ENCODE measurements at places on chromosomes 3 and 15. TPM values are rescaled to one million over a fixed set of nuclear protein-coding genes. Genes with fewer than 3 reads are reported as not detected.

The SLC28A2 gene
- total RNA-seq: not detected

The PTX3 gene
- 0.71 TPM for total RNA-seq

The CSPG4 gene
- not detected for total RNA-seq

The EHHADH gene
- total RNA-seq: 5.4 TPM

DNA sequence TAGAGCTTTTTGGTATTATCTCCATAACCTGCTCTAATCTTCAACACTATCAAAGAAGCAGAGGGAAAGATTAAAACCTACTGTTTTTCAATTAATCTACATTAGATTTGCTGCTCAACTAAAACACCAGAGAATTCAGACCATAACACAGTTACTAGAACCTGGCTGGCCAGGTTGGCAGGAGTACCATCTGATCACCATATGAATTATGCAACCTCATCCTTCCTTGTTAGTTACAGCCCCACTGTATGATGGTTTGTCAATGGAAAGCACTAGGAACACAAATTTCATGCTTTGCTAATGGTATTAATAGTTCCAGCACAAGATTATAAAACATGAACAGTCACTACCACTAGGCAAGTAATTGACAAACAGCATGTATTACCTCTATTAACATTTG lies 5.8 kb downstream of the NPHP3 start:
- no peak overlapping the region for H3K27ac ChIP-seq
- no peak for DNase-seq
- peaks cover 49% of the 10 kb centered on the region for H3K36me3 ChIP-seq
- peaks cover 42% of the 10 kb centered on the region for H3K4me1 ChIP-seq

GRCh38 chr3:123406598-123406997 lies 42.3 kb downstream of the ADCY5 start:
- DNase-seq: no peak
- H3K4me3 ChIP-seq: no peak overlapping the region
- no peaks in the 10 kb centered on the region for H3K36me3 ChIP-seq
- H3K4me1 ChIP-seq: no peaks in the 10 kb centered on the region
- no peak overlapping the region for H3K27ac ChIP-seq
- no peaks in the 10 kb centered on the region for H3K27me3 ChIP-seq

DNA sequence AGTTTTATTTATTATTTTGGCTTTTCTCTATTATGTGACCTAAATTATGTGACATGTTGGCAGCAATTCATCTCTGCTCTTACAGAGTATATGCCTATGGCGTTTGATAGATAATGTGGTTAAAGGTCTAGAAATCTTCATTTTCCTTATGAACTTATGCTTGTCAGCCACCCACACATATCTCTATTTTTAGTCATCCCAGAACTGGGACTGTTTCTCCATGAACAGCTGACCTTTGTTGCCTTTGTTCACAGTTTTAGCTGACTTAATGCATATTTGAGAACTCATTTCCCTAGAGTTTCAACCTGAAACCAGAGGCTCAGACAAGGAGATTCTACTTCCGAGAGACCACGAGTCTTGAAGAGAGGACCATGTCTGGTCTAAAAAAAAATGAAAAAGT lies 176.5 kb downstream of the RAP2B start:
- no peaks in the 10 kb centered on the region for H3K4me1 ChIP-seq
- H3K27ac ChIP-seq: no peak overlapping the region
- no peak for DNase-seq
- no peak overlapping the region for H3K4me3 ChIP-seq

DNA sequence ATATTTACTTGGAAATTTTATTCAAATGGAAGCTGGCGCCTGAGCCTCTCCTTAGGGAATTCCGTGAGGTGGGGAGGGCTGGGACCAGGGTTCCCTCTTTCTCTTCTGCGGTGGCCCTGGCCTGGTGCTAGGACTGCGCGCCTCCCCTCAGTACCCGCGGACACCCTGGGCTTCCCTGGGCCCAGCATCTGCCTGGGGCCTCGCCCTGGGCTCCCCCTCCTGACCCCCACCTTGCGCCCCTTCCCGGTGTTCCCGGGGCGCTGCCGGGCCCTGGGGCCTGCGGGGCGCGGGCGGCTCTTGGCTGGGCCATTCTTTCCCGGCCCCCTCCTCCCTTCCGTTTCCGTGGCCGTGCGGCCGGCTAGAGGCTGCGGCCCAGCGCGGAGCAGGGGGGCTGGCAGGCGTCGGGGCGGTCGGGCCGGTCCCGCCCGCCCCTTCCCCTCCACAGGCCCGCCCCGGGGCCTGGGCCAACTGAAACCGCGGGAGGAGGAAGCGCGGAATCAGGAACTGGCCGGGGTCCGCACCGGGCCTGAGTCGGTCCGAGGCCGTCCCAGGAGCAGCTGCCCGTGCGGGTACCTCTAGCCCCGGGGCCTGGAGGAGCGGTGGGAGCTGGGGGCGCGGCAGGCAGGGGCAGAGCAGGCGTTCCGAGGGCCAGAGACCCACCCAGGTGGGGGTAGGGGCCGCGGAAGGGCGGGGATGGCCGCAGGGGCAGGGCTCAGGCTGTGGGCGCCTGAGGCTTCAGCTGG lies at the start of gene FES:
TSS of gene FES (plus strand) at position 529 of the 743 bp plus-strand sequence. CDS start 542 bp downstream, outside the sequence.
- H3K4me3 ChIP-seq: no peak within 1 kb of the TSS
- no peaks in the 10 kb centered on the region for H3K27me3 ChIP-seq
- H3K4me1 ChIP-seq: peaks cover 28% of the 10 kb centered on the region
- H3K27ac ChIP-seq: peak within 1 kb of the TSS; percentile 82
- H3K36me3 ChIP-seq: peaks cover 10% of the 10 kb centered on the region

DNA sequence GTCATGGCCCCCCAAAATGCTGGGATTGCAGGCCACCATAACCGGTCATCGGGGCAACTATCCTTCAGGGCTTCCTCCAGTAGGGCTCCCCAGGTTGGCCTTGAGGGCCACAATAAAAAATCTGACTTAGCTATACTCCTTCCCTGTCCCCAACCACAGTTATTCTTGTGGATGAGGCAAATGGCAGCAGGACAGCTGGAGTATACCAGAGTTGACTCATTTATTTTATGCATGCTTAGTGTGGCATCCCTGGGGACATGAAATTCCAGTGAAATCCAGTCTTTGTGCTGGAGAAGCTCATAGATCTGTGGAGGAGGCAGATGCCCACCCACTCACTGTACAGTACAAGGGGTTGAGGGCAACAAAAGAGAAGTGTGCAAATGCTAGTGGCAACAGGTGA lies 109.5 kb downstream of the RORA start:
- no peaks in the 10 kb centered on the region for H3K36me3 ChIP-seq
- no peak overlapping the region for H3K27ac ChIP-seq
- H3K27me3 ChIP-seq: peaks cover 9% of the 10 kb centered on the region
- peaks cover 1% of the 10 kb centered on the region for H3K4me1 ChIP-seq
- no peak for DNase-seq

DNA sequence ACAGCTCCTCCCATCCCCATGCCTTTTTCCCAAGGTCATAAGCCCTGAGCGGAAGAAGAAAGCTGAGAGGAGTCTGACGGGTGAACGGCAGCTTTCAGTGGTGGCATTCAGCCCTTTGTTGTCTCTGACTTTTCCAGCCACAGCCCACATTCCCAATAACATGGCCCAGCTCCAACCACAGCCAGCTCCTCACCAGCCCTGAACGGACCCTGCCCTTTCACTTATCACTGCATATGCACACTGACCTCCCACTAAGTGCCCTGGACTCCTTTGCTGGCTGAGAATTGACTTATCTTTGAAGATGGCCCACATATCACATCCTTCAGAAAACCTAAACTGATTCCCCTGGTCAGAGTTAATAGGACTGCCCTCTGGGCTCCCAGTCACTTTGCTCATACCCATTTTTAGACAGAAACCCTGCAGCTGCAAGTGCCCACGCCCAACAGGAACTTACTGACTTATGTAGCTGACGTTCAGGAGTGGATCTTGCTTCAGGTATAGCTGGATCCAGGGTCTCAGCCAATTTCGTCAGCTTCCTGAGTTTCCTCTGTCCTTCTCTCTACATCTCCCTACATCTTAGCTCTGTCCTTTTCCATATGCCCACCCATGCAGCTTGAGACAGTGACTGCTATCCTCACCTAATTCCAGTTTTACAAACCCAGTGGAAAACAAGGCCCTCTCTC lies 348.5 kb upstream of the PROK2 start:
- H3K36me3 ChIP-seq: no peaks in the 10 kb centered on the region
- H3K27ac ChIP-seq: no peak overlapping the region
- H3K27me3 ChIP-seq: no peaks in the 10 kb centered on the region
- peaks cover 17% of the 10 kb centered on the region for H3K4me1 ChIP-seq
- no peak for DNase-seq
- H3K4me3 ChIP-seq: no peak overlapping the region

- no peak overlapping the region for H3K4me3 ChIP-seq
- peaks cover 5% of the 10 kb centered on the region for H3K4me1 ChIP-seq
- no peak overlapping the region for H3K27ac ChIP-seq
- peaks cover 35% of the 10 kb centered on the region for H3K27me3 ChIP-seq
These were observed 4.8 kb downstream of the TNFAIP8L3 start for GRCh38 chr15:51089699-51090453.

DNA sequence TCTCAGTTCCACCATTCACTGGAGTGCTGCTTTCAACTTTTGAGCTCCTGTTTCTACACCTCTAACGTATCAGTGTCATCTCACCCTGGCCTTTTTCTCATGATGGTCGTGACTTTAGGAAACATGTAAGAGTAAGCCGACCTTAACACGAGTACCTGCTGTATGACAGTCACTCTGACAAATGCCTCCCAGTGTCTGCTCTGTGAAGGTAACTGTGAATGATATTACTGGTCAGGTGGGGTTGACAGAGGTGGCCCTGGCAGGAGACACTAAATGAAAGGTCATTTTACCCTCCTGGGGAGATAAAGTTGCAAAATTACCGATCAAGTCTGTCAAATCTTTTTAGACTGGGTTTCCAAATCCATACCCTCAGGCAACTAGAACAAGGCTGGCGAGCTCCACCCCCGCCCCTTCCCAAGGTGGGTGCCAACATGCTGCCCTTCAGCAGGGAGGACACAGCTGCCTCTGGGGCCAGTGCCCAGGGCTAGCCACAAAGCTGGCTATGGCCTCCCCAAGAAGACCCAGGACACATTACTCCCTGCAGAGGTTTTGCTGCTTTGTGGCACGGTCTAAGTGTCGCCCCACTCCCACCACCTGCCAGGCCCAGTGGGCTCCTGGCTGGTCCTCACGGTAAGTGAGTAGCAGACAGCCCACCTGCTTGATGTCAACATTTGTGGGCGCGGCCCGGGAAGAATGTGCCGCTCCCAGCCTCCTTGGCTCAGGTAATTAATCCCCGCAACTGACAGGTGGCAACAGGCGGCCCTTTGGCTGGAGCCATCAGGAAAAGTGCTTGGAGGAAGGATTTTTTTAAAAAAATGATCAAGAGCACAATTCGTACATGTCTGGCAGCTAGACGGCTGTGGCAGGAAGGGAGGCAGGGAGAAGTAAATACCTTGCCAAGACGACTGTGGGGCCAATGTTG lies 211.8 kb downstream of the TP63 start:
- no peaks in the 10 kb centered on the region for H3K27me3 ChIP-seq
- H3K4me1 ChIP-seq: no peaks in the 10 kb centered on the region
- H3K36me3 ChIP-seq: no peaks in the 10 kb centered on the region
- no peak overlapping the region for H3K27ac ChIP-seq

DNA sequence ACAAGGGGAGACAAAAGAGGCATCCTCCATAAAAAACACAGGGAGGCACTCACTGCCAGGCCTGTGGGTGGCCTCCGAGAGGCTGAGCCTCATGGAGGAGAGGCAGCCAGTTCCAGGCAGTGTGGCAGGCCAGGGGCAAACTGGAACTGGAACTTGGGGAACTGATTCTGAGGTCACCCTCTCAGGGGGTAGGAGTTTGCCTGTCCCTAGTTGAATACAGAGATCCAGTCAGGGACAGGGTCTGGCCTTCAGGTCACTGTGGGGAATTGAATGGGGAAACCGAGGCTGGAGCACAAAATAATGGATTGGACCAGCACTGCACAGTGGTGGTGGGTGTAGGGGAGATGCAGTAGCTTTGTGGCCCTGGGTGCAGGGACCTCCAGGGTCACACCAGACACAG lies 58.7 kb downstream of the TPRA1 start:
- no peak overlapping the region for H3K4me3 ChIP-seq
- peaks cover 7% of the 10 kb centered on the region for H3K4me1 ChIP-seq
- H3K36me3 ChIP-seq: no peaks in the 10 kb centered on the region
- no peaks in the 10 kb centered on the region for H3K27me3 ChIP-seq

DNA sequence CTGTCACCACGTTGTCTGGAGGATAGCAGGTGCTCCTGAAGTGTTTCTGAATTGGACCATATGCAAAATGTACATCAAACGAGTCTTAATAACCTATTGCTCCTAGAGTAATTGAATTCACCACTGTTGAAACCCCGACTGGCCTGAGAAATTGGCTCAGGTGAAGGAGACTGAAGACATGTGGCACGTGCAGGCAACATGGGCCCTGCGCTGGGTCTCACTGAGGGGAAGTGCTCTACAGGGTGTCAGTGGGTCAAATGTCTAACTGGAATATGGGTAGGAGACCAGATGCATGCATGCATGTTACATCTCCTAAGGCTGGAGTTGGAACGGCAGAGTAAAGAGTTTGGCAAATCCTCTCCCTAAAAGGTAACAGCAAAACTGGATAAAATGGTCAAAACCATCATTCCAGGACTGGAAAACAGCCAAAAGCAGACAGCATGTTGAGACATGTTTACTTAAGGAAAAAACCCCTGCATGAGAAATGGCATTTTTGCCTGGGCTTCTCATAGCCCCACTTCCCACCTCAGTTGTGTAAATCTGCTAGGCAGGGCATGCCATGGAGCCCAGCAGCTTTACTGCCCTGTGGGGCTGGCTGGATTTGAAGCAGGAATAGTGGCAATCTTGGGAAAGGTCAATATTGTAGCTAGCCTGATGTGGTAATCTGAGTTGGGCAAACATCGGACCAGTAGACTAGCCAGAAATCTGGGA lies 131.3 kb downstream of the TJP1 start:
- no peaks in the 10 kb centered on the region for H3K4me1 ChIP-seq
- H3K4me3 ChIP-seq: no peak overlapping the region
- H3K27me3 ChIP-seq: peaks cover 12% of the 10 kb centered on the region

DNA sequence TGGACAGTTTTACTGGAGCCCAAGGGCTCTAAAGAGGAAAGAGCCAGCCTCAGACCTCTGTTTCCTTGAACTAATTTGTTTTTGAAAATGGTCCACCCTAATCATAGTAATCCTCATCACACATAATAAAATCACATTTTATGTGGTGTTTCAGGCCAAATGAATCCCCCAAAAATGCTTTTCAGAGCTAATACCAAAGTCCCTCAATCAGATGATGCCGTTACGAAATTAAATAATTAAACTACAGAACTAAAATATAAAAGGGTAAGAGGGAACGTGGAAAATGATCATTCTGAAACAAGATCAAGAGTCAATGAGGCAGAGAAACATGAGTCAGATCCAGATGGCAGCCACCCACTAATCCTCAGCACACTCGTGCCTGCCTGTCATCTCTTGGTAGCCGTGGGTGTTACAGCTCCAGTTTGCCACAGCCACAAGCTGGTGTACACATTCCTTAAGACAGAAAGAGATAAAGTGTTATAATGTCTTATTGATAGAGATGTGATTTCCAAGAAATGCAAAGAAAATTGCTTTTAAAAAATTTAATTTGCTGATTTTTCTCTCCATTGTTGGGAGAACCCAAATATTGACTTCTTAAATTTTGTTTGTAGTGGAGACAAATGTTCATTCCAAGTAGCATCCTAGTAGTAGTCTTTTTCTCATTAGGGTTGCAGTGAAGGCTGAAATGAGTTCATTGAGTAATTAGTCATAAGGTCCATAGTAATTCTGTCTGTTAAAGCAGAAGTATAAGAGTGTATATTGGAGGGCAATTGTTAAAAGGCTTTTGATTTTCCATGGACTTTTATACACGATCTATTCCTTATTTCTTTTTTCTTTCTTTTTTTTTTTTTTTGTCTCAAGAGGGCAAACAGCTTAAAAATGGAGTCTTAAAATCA lies 104.2 kb downstream of the AGBL1 start:
- no peak for DNase-seq
- H3K36me3 ChIP-seq: no peaks in the 10 kb centered on the region
- no peak overlapping the region for H3K27ac ChIP-seq
- peaks cover 36% of the 10 kb centered on the region for H3K27me3 ChIP-seq
